Activated naive CD4-positive, alpha-beta T cell treated with anti-CD3 and anti-CD28 coated beads, Interleukin-2, amount 10 ng/mL, durations not matched to agents 7 days and 5 days (primary cell): ENCODE measurements at places on chromosomes 13 and 19.

DNA sequence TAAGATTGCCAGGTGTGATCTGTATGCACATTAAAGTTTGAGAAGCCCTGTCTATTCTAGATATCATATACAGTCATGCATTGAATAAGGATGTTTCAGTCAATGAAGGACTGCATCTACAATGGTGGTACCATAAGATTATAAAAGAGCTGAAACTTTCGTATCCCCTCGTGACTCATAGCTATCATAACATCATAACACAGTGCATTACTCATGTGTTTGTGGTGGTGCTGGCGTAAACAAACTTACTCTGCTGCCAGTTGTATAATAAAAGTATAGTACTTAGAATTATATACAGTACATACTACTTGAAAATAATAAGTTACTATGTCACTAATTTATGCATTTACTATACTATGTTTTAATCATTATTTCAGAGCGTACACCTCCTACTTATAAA, 489.3 kb downstream of the GPC6 start:
- no peak for DNase-seq

DNA sequence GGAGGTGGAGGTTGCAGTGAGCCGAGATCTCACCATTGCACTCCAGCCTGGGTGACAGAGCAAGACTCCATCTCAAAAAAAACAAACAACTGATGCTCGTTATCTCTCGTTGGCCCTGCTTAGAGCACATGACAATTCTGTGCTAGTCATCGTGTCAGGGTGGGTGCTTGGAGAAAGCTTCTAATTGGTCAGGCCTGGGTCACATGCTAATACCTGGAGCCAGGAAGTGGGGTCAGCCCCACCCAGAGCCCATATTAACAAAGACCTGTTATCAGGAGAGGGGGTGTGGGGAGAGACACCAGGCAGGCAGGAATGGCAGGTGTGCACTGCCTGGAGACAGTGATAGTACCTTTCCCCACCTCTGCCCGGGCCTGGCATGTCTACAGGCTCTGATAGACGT, 84.9 kb downstream of the DPF1 start:
- DNase-seq, result no peak

DNA sequence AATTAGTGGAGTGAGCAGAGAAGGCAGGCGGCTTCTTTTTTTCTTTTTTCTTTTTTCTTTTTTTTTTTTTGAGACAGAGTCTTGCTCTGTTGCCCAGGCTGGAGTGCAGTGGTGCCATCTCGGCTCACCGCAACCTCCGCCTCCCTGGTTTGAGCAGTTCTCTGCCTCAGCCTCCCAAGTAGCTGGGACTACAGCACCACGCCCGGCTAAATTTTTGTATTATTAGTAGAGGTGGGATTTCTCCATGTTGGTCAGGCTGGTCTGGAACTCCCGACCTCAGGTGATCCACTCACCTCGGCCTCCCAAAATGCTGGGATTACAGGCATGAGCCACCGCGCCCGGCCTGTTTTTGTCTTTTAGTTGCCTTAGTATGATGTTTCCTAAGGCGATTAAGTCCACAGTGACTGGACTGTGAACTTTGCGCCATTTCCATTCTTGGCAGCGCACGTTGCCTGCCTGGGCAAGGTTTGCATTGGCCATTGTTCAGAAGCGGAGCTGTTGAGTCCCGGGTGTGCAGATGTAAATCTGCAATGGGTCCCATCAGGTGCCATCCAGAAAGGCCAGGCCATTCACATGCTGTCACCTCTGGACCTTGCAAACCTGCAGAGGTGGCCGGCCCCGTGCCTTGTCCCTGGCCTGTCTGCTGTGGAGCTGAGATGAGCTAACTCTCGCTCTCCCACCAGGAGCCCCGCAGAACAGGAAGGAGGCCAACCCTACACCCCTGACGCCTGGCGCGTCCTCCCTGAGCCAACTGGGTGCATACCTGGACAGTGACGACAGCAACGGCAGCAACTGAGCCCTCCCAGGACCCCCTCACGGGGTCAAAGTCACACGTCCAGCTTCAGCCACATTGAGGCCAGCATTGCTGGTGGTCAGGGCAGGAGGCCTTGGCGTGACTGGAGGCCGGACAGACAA, 10.9 kb upstream of the SHD start:
- no peak for DNase-seq

DNA sequence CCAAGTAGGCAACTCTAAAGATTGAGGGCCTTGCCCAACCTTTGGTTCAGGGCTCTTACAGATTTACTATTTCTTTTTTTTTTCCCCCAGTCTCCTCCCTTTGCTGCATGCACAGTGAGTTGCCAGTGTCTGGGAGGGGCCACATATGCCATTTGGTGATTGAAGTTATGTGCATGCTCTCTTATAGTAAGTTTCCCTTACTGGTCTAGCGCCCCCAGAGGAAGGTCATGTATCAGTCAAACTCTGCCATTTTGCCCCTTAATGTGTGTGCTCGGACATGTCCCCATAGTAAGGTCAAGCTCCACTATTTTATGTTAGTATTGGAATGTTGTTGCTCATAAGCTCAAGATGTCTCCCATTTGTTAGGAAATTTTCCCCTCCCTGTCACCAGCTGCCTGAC, 1138.0 kb upstream of the SLC10A2 start:
- no peak for DNase-seq

GRCh38 chr13:67642657-67643056, 412.5 kb upstream of the PCDH9 start:
- DNase-seq, result no peak

- no peak for DNase-seq
These were observed 68.9 kb downstream of the ITGBL1 start for GRCh38 chr13:101521371-101521770.

DNA sequence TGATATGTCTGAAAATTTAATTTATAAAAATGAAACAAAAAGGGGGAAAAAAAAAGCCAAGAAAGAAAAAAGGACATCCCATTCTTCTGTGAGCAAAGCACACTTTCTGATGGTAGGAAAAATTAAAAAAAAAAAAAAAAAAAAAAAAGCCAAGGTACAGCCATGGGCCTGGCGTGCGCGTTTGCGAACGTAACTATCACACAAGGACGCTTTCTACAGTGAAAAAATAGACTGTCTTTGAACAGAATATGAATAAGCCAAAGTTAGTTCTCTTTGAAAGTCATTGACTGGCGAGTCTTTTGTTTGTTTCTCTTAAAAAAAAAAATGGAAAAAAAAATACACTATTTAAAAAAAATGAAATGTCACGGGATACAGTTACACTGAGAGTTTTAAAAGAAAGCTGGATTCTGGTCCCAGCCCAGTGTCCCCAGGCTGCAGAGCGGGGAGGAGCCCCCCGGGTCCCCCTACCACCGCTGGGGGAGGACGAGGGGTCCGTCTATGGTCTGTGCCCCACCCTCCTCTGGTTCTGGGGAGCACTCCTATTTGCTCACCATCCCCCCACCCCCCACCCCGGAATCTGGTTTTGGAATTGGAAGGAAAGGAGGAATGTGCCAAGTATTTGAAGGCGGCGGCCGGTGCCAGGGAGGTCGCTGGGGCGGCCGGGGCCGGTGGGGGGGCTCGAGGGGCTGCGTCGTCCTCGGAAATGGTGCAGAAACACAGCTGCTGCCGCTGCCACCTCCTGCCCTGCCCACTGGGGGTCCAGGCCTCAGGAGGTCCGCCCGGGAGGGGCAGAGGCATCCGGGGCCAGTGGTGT, 134.5 kb downstream of the PTPRS start:
- no peak for DNase-seq

GRCh38 chr19:47266401-47266941, 8.2 kb upstream of the INAFM1 start:
- no peak for DNase-seq

- DNase-seq, result no peak
These were observed 4.5 kb upstream of the EPSTI1 start for GRCh38 chr13:42996584-42996983.

DNA sequence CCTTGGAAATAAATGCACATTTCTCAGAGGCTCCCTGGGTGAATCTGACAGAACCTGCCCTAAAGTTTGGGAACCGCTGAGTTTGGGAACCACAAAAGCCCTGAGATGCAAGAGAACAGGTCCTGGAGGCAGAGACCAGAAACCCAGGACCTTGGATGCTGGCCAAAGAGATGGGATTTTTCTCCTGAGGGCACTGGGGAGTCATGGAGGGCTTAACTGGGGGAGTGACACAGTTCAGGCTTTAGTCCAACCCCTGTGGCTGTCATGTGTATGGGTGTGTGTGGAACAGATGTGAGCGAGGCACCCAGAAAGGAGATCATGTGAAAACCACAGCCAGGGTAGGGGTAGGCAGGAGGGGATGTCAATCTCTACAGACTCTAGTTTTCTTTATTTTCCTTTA, 3.9 kb upstream of the NCCRP1 start:
- DNase-seq, result no peak

GRCh38 chr19:39874404-39874803, 28.2 kb upstream of the FBL start:
- no peak for DNase-seq

DNA sequence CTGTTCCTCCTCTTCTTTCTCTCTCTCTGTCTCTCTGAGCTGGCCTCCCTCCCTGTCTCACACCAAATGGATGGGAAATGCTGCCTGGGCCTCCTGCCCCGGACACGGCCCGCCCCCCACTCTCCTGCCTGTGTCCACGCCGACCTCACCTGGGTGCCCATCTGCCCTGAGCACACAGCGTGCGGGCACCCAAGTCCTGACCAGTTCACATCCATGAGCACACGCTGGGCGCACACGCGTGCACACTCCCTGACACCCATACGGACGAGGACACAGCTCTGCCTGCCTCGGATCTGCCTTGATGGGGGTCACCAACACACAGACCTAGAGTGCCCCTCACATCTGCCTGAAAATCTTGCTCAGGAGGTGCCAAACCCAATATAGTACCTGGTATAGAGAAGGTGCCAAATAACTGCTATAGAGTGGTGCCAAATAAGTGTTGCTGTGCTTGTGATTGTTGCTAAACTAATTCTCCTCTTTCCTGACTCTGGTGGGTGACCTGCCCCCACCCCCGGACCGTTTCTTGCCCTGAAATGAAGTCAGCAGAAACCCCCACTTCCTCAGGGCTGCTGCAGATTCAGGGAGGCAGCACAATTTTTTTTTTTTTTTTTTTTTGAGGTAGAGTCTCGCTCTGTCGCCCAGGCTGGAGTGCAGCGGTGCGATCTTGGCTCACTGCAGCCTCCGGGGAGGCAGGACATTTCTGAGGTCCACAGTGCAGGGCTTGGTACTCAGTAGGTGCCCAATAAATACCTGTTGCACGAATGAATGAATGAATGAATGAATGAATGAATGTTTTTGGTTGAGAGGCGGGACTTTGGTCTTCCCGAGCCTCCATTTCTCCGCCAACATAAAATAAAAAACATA, 4.6 kb downstream of the NFIC start:
- no peak for DNase-seq

- DNase-seq, result no peak
These were observed 168.1 kb downstream of the RBM26 start for GRCh38 chr13:79237981-79238380.
